ENCODE measurements at places on chromosomes 6 and 20.

- no peak for DNase-seq
Measured at GRCh38 chr6:119661628-119662027, 312.1 kb upstream of the MAN1A1 start.

DNA sequence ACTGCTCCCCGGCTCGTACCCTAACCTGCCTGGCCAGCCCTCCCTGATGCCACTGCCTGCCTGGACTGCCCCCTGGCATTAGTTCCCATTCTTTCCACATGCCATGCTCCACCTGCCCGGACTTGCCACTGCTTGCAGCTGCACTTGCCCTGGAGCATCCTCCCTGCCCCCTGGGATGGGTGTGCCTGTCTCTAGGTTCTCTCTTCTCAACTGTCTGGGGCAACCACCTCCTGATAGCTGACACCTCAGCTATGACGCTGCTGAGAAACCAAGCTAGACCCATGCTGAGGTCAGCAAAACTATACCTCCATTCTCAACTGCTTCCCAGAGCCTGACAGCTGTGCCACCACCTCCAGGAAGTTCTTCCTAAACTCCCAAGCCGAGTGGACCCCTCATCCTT lies 72.1 kb downstream of the PERP start:
- no peak for DNase-seq

DNA sequence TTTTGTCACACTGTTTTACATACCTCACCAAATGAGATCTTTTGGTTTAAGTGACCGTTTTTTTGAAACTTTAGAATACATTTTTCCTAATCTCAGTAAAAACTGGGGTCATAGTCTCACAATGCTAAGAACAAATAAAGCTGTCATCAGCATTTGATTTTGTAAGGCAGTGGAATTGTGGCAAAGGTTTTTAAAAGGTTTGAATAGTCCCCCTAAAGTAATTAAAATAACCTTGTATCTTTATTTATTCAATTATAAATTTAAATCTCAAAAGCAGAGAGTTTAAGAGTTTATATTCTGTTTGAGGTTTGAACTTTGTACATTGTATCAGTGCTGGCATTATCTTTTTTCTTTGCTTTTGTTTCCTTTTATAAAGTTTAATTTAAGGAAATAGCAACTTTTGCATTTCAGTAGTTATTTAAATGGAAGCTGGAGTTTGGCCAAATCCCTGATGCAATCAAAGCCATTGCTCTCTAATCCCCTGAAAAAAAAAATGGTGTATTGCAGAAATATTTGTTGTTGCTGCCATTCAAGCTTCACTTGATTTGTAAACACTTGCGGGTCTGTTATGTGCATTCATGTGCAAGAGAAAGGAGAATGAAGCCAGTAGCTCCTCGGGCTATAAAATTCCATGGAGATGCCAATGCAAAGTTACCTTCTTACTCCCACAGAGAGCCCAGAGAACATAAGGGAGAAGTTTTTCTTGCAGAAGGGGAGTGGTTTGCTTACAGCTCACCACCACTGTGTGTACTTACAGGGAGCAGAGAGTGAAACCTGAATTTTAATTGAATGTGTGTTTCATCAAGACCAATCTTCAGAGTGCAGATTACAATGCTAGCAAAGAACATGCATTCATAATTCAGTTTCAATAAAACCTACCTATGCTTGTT lies 391.8 kb downstream of the ARHGAP18 start:
- no peak for DNase-seq

GRCh38 chr20:47055699-47056369 lies 161.2 kb downstream of the EYA2 start:
- no peak for DNase-seq

GRCh38 chr20:34581341-34582184 lies 23.0 kb downstream of the MAP1LC3A start:
- no peak for DNase-seq

DNA sequence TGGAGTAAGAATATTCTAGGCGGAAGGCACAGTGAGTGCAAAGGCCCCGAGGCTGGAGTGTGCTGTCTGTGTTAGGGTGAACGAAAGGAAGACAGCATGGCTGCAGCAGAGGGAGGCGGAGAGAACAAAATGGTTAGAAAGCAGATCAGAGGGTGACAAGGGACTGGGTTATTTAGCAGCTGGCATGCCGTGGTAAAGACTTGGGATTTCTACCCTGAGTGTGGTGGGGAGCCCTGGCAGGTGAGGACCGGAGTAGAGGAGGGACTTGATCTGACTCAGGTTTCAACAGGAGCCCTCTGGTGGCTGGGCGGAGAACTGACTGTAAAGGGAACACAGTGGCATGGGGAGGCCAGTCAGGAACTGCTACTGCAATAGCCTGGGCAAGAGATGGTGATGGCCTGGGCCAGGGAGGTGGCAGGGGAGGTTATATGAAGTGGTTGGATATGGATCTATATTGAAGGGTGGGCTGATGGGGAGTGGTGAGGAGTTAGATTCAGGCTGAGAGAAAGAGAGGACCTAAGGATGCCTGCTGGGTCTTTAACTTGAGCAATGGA lies 38.0 kb downstream of the PIM1 start:
- DNase-seq, result peak; percentile 62

DNA sequence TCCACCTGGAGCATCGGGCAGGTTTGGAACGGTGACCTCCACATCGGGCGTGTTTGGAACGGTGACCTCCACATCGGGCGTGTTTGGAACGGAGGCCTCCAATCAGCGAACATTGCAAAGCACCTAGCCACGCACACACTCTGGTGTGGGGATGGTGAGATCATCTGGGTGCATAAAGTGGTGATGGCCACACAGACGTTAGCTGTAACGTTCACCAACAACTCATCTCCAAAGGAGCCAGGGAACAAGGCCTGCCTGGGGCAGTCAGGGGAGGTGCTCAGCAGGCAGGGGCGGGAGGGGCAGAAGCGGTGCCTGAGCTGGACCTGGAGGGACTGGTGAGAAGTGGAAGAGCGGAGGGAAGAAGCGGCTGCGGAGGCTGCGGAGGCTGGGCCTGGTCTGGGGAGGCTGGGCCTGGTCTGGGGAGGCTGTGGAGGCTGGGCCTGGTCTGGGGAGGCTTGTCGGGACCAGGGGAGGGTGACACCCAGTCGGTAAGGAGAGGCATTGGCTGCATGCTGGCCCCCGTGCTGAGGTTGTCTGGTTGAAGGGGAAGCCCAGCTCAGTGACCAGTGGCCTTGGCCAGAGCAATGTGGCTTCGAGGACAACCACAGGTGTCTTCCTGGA lies 89.9 kb downstream of the PSMB1 start:
- DNase-seq, result no peak

DNA sequence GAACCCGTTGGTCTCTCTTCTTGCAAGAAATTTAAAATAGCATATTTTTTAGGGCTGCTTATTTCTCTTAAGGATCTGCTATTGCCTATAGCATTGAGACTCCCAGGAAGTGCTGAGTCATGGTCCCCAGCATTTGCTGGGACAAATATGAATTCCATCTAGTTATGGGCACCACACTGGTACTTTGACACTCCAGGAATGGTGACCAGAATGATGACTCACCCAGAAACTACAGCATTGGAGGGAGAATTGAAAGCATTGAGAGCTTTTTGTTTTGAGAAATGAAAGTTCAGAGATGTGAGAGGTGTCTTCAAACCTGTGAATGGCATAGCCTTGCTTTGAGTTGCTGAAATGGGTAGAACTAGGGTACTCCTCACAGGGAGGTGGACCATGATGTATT lies 699.7 kb downstream of the DHX35 start:
- peak; percentile 85 for DNase-seq

Measured in RCC 7860 (cell line).